ENCODE measurements at places on chromosomes 11 and 22.

GRCh38 chr22:36162127-36163034, 1.8 kb upstream of the APOL3 start:
- no peak for DNase-seq

GRCh38 chr11:27868226-27868625, 168.0 kb upstream of the BDNF start:
- no peak for DNase-seq

DNA sequence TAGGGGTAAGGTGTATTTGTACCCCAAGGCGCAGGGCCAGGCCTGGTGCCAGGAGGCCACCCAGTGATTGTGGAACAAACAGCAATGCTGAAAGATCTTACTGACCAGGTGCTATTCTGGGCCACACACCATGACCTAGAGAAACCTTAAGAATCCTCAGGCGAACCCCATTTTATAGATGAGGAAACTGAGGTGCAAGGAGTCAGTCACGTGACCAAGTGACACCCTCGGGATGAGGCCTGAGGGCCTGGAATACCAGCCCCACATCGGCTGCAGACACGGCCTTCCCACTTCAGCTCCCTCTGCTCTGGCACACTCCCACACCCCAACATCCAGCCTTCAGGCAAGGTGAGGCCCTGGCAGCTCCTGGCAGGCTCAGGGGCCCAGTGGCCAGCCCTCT, 13.1 kb downstream of the CABP7 start:
- DNase-seq = no peak

- no peak for DNase-seq
These were observed 553.6 kb downstream of the NTM start for GRCh38 chr11:131924001-131924400.

GRCh38 chr11:119615882-119616196, 113.2 kb downstream of the NECTIN1 start:
- no peak for DNase-seq

Measured in AG08396 (cell line).